ENCODE measurements at places on chromosomes 5 and 9. TPM values are rescaled to one million over a fixed set of nuclear protein-coding genes. Genes with fewer than 3 reads are reported as not detected.

DNA sequence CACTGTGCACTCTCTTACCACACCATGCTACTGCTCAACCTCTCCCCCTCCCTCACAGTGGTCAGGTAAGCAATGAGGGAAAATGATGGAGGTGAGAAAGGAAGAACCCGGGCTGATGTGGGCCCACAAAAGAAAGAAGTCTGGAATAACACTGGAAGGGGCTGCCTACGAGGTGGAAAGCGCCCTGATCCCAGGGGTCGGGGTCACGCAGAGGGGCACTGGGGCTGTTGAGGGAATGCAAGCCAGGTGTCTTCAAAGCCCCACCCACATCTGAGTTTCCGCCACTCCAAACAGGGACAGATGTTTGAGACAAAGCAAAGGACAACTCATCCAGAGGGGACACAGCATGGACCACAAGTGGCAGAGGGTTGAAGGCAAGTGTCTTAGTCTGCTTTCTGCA, 4.2 kb downstream of the TNIP1 start:
- ATAC-seq = no peak

The PIP5K1B gene
- 0.67 TPM for total RNA-seq

The ASPN gene
- total RNA-seq = 36.3 TPM

The GFI1B gene
- not detected for total RNA-seq

The MSX2 gene
- total RNA-seq = 1.5 TPM
